Activated CD4-positive, alpha-beta memory T cell treated with anti-CD3 and anti-CD28 coated beads for 36 hours (primary cell): ENCODE measurements at places on chromosomes 4 and X. TPM values are rescaled to one million over a fixed set of nuclear protein-coding genes. Genes with fewer than 3 reads are reported as not detected.

- no peak for DNase-seq
Measured at GRCh38 chr4:81786063-81786763, 314.5 kb upstream of the RASGEF1B start.

DNA sequence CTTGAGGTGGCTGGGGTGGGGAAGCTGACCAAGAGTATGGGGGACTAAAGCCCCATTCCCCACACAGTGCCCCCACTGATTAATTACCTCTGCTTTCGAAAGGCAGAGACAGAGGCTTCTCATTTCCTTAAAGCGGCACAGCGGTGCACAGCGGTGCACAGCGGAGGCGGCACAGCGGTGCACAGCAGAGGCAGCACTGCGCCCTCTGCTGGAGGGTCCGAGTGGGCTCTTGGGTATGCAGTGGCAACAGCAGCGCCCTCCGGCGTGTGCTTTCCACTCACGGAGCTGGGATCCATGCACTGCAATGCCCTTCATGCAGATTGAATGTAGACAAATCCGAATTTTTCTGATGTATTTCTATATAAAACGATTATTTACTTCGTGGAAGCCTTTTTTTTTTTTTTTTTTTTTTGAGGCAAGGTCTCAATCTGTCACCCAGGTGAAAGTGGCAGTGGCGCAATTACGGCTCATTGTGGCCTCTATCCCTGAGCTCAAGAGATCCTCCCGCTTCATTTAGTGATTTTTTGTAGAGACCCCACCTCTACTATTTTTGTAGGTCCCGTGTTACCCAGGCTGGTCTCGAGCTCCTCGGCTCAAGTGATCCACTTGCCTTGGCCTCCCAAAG lies 19.7 kb upstream of the PRPS2 start:
- DNase-seq, result peak; percentile 78

GRCh38 chrX:99703473-99703872 lies 706.6 kb downstream of the PCDH19 start:
- DNase-seq, result no peak

- DNase-seq, result no peak
Measured at GRCh38 chr4:165842684-165843083, 30.4 kb upstream of the TLL1 start.

DNA sequence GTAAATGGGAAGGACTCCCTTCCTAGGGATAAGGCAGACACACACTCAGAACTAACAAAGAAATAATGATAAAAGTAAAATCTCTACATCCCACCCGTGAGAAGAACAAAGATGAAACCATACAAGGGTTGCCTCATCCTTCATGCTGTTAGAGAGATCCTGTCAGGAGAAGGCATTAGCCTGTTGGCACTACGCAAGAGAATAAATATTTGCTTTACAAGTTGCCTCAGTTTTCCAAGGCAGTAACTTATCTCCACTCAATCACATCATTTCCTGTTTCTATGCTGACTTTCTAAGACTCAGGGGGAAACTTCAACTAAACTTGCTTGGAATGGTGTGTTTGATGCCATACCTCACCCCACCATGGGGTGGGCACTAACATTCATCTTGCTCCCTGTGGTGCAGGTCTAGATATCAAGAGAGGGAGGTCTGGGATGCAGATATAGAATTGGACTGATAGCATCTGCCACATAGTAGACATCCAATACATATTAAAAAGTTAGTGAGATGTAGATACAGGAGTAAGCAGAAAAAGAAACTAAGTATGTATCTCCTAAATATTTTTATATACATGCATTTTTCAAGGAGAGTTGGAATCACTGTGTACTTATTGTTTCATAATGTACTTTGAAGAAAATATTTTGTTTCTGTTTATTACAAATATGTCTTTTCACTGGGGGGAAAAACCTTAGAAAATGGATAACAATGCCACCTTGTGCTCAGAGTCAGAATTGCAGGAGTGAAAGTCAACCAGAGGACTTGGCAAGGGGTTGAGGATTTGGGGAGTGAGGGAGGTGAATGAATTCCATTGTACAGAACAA lies 57.2 kb upstream of the BEX4 start:
- DNase-seq, result no peak

GRCh38 chr4:74308215-74308614 lies at the start of gene EPGN:
Gene EPGN, plus strand, starts transcription at chr4:74308470. Its CDS starts 64 bp downstream, at chr4:74308534.
- DNase-seq, result no peak

GRCh38 chr4:6826781-6827508 lies 44.4 kb downstream of the KIAA0232 start:
- DNase-seq, result no peak

DNA sequence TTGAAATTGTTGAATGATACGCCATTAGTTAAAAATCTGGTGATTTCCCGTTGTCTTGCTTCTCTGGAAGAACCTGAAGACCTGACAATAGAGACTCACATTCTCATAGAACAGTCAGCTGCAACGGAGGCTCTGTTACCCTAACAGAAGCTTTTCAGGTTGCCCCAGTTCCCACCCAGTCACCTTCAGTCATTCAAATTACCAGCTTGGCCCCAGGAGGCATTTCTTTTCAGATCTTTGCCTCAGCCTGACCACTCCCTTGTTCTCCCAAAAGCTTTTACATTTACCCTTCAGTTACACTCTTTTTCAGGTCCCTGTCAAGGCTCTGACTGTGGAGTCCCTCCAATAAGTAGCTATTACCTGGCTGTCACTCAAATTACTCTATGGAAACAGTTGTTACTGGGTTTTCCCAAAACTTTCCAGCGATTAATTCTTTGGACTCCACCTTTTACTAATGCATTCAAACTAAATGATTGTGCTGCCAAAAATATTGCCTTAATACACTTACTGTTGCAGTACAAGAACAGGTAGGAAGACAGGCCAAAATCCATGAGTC lies 162.2 kb upstream of the FTHL17 start:
- DNase-seq, result no peak

The CNOT6L gene
- 111 TPM for total RNA-seq

The HTT gene
- 69.8 TPM for total RNA-seq

The COMMD8 gene
- 27.9 TPM for total RNA-seq

The LANCL3 gene
- 0.15 TPM for total RNA-seq

The CT55 gene
- not detected for total RNA-seq

The SPANXC gene
- total RNA-seq, result not detected

The HTN1 gene
- total RNA-seq, result not detected

The DRD5 gene
- total RNA-seq, result not detected

The SATL1 gene
- total RNA-seq, result not detected

The OCIAD2 gene
- total RNA-seq, result 54.2 TPM

The AWAT2 gene
- total RNA-seq, result not detected

The VCX gene
- total RNA-seq, result not detected
